ENCODE measurements at places on chromosomes 16 and 17. TPM values are rescaled to one million over a fixed set of nuclear protein-coding genes. Genes with fewer than 3 reads are reported as not detected.

ITGB3 gene
- 75.3 TPM for total RNA-seq

SMTNL2 gene
- not detected for total RNA-seq

RTN4RL1 gene
- total RNA-seq = 0.15 TPM

FAM20A gene
- under 0.01 TPM for total RNA-seq

CTRB1 gene
- not detected for total RNA-seq

PLEKHM1 gene
- 21.1 TPM for total RNA-seq

ZPBP2 gene
- total RNA-seq = not detected

STX8 gene
- total RNA-seq = 130 TPM

KRT33B gene
- not detected for total RNA-seq

KATNIP gene
- total RNA-seq = 21.3 TPM

PLXDC1 gene
- 0.34 TPM for total RNA-seq

MPRIP gene
- total RNA-seq = 69.6 TPM

HBM gene
- not detected for total RNA-seq

PPP1R27 gene
- not detected for total RNA-seq

SLC16A6 gene
- total RNA-seq = 543 TPM

CFAP97D1 gene
- under 0.01 TPM for total RNA-seq

EPX gene
- not detected for total RNA-seq

DOC2A gene
- total RNA-seq = not detected

SLC5A10 gene
- total RNA-seq = 0.67 TPM

ABCA10 gene
- total RNA-seq = 0.46 TPM

KRT39 gene
- total RNA-seq = not detected

ATP2C2 gene
- total RNA-seq = not detected

TGFB1I1 gene
- total RNA-seq = 60.3 TPM

SLC5A2 gene
- not detected for total RNA-seq

GDPD1 gene
- total RNA-seq = 4.7 TPM

CCDC182 gene
- not detected for total RNA-seq

CCR7 gene
- not detected for total RNA-seq

TMEM238L gene
- total RNA-seq = not detected

RAB26 gene
- total RNA-seq = 0.31 TPM

MILR1 gene
- total RNA-seq = not detected

MT3 gene
- not detected for total RNA-seq

ZC3H7A gene
- 27.3 TPM for total RNA-seq

CDH8 gene
- not detected for total RNA-seq

PPP1R1B gene
- not detected for total RNA-seq

MT1G gene
- total RNA-seq = 1.4 TPM

CENPN gene
- total RNA-seq = 105 TPM

FNDC8 gene
- total RNA-seq = not detected

TRPV3 gene
- 1.3 TPM for total RNA-seq

CES5A gene
- total RNA-seq = not detected

CMTM2 gene
- not detected for total RNA-seq
